ENCODE measurements at places on chromosomes 12 and 14. TPM values are rescaled to one million over a fixed set of nuclear protein-coding genes. Genes with fewer than 3 reads are reported as not detected.

DNA sequence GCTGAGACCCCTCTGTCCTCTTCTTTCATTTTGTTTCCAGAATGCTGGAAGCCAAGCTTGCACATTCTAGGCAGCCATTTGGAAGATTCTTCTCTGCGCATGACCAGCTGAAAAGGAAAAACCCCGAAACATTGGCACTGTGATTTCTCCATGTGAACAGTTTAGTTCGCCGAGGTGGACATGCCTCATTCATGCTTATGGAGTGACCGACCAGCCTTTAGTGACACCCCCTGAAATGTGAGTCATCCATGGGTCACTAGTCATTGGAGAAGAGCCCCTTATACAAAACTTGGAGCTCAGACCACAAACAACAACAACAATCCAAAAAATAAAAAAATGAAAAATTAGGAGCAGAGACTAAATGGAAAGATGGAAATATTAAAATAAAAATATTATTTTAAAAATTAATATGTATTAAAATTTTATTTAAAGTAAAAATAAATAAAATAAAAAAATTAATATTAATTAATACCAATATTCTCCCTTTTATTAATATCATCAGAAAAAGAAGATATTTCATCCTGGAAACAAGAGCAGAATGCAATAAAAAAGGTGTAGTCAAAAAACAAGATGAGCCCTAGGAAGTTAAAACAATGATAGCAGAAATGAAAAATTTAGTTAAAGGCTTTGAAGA lies 9.5 kb upstream of the KRT7 start:
- DNase-seq: no peak

The LRTM2 gene
- polyA plus RNA-seq: 0.90 TPM

The IL22 gene
- polyA plus RNA-seq: not detected

The KLRF1 gene
- polyA plus RNA-seq: 0.68 TPM

GRCh38 chr12:98149691-98150210 lies 365.6 kb upstream of the TMPO start:
- DNase-seq: no peak

- no peak for DNase-seq
Measured at GRCh38 chr12:131699434-131699833, 11.5 kb upstream of the SFSWAP start.

The CLEC6A gene
- polyA plus RNA-seq: 0.10 TPM

The GPD1 gene
- polyA plus RNA-seq: 67.6 TPM

- DNase-seq: no peak
Measured at GRCh38 chr12:96698521-96698920, 208.5 kb upstream of the NEDD1 start.

- DNase-seq: no peak
Measured at GRCh38 chr12:67996347-67996746, 7.1 kb downstream of the IFNG-AS1 start.

The SPATA7 gene
- 23.6 TPM for polyA plus RNA-seq

GRCh38 chr12:88833641-88834116 lies 253.4 kb upstream of the KITLG start:
- no peak for DNase-seq

GRCh38 chr14:72352012-72352411 lies 419.8 kb downstream of the RGS6 start:
- DNase-seq: no peak

DNA sequence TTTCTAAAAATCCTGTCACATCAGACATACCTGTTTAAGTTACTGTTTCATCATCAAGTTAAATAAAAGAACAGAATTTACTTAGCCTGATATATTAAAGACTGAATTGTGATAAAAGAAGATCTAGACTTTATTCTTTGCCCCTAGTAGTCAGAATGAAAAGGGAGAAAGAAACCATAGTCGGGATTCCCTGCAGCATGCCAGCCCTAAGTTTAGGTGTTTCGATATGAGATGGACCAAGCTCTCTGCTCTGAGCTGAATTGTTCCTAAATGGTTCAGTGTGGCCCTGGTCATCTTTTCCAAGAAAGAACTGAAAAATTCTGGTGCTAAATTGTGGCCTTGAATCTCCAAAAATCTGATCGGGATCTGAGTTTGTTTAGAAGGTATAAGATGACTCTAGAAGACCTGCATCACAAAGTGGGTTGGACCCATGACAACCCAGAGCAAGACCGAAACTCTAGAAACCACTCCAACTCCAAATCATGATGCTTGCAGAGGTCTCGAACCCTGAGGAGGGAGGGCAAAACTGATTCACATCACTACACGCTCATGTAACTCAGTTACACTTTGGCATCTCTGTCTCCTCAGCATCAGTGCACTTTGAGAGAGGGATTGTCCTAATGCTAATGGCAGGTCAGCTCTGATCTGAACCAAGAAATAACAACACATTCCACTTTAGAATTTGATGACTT lies 15.7 kb downstream of the PTGER2 start:
- DNase-seq: no peak

The SAMD15 gene
- polyA plus RNA-seq: 6.7 TPM

DNA sequence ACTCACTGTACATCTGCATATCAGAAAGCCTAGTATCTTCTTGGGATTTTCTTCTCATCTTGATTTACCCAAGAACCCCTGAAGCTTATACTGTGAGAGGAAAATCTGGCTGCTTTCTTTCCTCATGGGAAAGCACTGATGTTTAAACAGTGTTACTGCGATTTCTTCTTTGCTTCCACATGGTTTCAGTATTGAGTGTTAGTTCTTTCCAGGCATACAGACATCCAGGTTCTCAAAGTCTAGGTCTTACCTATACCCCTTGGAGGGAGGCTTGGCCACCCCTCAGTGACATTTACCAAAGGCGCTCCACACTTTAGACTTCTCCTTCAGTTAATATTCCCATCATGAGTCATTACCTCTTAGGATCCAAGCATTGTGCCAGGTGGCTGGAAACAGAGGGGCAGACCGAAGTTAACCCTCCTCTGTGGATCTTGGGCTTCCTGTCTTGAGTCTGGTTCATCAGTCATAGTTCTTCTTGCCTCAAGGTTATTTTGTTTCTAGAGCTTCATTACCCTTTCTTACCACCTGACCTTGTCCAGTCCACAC lies 79.1 kb downstream of the TMEM117 start:
- DNase-seq: no peak

DNA sequence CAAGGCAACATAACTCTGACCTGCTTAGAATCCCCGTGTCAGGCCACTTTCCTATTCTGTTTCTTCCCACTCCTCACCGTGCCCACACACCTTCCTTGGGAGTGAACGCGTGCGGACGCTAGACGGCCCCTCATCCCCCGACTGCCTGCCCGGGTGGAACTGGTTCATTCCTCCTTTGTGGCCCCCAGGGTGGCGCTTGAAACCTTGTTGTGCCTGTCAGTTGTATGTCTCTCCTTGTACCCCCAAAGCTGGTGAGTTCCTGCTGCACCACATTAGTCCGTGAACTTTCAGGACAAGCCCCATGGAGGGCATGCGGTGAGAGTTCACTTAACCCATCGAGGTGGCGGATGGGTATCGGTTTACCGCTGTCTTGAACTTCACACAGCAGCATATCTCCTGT lies 46.7 kb downstream of the SSH1 start:
- no peak for DNase-seq

DNA sequence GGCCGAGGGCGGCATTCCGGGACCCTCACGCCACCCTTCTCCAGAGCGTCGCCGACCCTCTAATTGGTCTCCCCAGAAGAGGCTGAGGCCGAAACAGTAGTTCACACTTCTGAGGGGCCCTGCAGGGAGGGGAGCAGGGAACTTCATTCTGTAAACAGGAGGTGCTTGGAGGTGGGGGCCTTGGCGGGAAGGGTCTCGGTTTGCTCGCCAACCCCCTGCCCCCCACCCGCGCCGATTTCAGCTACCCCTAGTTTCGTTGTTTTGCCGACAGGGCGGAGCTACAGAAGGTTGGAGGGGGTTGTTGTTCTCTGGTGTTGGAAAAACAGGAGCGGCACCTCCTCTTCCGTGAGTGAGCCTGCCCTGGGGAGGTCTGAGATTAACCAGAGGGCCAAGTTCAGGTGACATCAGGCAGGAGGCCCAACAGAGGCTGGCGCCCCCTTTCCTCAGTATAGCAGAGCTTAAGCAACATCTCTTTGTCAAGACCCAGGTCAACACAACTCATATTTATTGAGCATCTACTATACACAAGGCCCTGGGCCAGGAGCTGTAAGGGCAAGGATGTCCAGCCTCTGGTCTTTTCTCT lies 682 bp downstream of the ERBB3 start:
- DNase-seq: no peak

GRCh38 chr12:41436076-41436475 lies 248.0 kb downstream of the PDZRN4 start:
- no peak for DNase-seq

DNA sequence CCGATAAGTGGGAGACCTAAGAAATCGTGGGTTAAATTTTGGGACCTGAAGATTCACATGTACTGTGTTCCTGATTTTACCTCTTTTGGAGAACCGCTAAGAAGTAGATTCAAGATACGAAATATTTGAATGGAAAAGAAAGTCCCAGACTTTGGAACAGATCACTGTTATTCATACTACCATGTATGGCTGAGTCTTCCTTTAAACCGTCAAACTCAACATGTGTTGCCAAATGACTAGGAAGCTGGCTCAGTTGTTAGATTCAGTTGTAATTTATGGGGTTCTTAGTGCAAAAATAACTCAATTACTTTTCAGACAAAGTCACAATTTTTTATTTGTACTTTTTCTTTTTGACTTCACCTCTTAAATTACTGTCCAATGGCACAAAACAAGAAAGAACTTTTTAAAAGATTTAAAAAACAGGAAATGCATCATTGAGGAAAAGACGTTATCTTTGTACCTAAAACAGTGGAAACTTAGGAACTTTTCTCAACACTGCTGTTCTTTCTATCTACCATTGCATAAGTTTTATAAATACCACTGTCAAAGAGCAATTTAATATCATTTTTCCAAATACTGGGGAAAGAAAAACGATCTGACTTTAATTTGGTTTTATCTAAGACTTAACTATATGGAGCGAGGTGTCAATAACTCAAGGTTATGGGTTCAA lies 15.7 kb downstream of the RERG start:
- DNase-seq: no peak

The IFNG-AS1 gene
- polyA plus RNA-seq: 0.08 TPM

The FITM1 gene
- polyA plus RNA-seq: 1.5 TPM

- DNase-seq: no peak
Measured at GRCh38 chr12:129226851-129227250, 373.6 kb downstream of the GLT1D1 start.

The CPNE6 gene
- polyA plus RNA-seq: not detected

- DNase-seq: no peak
Measured at GRCh38 chr14:68866991-68867533, 74.2 kb upstream of the ZFP36L1 start.

- DNase-seq: peak; percentile 8
Measured at GRCh38 chr14:52473557-52473956, 78.7 kb downstream of the TXNDC16 start.

DNA sequence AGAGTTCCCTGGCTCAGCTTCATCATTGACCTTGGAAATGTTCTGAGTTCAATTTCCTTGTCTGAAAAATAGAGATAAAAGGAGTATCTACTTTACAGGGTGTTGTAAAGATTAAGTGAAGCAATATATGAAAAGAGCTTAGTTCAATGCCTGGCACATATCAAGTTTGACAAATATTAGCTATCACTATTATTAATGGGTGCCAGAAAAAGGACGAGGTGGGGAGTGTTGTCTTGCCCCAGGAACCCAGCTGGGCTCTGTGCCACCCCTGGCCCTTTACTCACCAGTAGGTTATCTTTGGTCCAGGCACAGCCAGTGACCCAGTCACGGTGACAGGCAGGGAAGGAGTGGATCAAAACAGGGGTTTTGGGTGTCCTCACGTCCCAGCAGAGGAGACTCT lies 32.0 kb downstream of the PARP2 start:
- no peak for DNase-seq

The C12orf50 gene
- polyA plus RNA-seq: 0.20 TPM

The TSPAN11 gene
- polyA plus RNA-seq: 6.0 TPM

DNA sequence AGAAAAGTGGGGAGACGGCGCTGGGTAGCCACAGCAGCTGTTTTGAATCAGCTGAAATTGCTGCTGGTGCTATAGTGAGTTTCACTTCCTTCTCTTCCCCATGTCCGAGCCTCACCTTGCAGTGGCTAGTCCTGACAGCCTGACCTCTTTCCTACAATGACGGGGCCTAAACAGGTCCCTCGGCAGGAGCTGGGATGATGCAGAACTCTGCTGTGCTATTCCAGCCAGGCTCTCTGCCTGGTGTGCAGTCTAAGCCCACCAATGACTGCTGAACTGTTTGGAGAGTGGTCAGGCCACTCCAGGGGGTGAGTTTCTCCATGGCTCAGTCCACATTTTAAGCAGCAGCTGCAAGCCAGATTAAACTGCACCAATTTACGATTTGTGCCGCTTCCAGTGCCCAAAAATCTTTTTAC lies 207.3 kb downstream of the TTC7B start:
- no peak for DNase-seq

- DNase-seq: no peak
Measured at GRCh38 chr12:103571286-103571685, 15.8 kb upstream of the STAB2 start.

The P3H3 gene
- 37.4 TPM for polyA plus RNA-seq

DNA sequence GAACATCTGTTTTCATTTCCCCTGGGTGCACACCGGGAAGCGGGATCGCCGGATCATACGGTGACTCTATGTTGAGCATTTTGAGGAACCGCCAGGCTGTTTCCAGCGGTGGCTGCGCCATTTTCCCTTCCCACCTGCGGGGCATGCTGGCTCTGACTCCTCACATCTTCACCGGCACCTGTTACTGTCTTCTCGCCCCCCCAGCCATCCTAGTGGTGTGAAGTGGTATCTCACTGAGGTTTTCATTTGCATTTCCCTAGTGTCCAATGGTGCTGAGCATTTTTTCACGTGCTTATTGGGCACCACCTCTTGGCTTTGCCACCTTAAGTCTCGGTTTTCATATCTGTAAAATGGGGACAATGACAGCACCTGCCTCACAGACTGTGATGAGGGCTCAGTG lies 44.1 kb upstream of the EML1 start:
- no peak for DNase-seq

DNA sequence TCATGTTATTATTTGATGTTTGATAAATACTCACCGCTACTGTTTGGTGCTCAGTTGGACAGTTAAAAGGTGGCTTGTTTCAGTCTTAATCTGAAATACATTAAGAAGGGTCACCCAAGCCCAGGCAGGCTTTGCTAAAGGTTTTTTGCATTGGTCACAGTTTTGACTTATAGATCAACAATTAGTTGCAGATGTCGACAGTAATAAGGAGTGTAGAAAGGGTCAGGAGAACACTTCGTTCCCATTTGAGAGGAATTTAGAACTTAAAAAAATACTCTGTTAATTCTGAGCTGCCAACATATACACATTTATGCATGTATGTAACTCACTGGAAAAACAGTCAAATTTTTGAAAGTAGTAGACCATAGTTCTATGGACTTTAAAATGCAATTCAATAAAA lies 130.3 kb downstream of the TMEM30B start:
- no peak for DNase-seq

The PTPRB gene
- polyA plus RNA-seq: 15.9 TPM

- DNase-seq: no peak
Measured at GRCh38 chr14:53962953-53963319, 6.3 kb upstream of the BMP4 start.

DNA sequence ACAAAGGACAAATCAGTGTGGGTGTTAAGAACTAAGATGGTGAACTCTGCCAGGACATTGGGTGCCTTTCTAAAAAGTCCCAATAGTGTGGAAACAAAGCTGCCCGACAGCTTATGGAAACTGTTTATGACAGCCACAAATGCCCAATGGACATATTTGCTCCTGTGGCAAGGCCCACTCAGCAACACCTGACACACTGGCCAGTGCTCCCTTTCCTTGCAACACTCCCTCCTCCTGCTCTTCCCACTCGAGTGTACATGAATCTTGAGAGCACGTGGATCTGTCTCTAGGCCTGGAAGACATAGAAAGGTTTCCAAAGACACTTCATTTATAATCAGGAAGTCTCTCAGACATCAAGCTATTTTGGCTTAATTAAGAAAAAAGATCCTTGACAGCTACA lies 14.2 kb upstream of the LRIG3 start:
- DNase-seq: no peak

The DHH gene
- 0.30 TPM for polyA plus RNA-seq

Measured in left renal cortex interstitium (tissue), 4 donors.